ENCODE measurements at places on chromosomes 7 and 10.

DNA sequence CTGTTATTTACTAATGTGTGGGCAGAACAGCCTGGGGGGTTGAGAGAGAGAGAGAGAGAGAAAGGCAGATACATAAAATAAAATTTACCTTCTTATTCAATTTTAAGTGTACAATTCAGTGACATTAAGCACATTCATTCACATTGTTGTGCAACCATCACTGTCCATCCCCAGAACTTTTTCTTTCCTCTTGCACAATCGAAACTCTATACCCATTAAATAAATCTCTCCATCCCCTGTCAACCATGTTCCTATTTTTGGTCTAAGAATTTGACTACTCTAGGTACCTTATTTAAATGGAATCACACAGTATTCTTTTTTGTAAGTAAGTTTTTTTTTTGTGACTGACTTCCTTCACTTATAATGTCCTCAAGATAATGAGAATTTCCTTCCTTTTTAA, 181.6 kb downstream of the SND1 start:
- DNase-seq, result no peak

GRCh38 chr10:99008054-99008453, 227.6 kb downstream of the HPSE2 start:
- DNase-seq, result no peak

DNA sequence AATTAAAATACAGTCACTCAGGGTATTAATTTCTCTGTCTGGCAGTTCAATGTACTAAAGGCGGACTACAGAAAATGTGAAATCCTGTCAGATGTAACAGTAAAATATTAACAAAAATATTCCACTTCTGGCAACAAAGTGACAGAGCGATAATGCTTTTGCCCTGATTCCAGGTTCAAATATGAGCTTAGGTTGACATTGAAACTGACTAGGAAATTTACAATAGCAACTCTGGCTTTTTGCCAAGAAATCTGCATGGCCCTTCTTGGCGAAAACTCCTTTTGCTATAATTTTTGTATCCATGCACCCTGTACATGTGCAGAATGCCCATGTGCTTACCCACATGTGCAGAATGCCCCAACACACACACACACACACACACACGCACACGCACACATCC, 552.2 kb downstream of the MDFIC start:
- no peak for DNase-seq

- no peak for DNase-seq
Measured at GRCh38 chr7:104288137-104288536, 40.3 kb upstream of the LHFPL3 start.

DNA sequence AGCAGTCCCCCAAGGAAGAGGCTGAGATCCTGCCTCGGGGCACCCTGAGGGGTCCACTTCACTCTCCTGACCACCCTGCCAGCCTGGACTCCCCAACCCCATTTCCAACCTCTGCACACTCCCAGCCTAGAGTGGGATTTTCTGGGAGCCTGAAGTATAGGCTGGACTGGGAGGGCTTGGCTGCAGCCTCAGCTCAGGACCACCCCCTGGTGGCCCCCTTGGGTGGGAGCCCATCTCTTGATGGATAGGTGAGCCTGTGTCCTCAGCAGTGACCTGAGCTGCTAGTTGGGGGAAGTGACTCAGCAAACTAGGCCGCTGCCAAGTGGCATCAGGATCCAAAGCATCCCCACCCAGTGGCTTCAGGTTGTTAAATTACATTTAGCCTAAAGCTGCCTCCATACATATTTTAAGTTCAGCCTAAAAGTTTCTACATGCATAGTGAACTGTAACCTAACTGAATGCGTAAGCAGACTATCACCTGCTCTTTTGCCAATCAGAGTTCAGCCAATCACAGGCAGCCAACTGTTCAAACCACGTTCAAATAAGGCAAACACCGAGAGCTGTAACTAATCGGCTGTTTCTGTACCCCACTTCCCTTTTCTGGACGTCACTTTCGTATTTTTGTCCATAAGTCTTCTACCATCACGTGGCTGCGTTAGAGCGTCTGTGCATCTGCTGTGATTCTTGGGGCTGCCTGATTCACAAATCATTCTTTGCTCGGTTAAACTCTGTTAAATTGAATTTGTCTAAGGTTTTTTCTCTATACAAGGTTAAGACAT, 144.0 kb downstream of the PLPP4 start:
- no peak for DNase-seq

DNA sequence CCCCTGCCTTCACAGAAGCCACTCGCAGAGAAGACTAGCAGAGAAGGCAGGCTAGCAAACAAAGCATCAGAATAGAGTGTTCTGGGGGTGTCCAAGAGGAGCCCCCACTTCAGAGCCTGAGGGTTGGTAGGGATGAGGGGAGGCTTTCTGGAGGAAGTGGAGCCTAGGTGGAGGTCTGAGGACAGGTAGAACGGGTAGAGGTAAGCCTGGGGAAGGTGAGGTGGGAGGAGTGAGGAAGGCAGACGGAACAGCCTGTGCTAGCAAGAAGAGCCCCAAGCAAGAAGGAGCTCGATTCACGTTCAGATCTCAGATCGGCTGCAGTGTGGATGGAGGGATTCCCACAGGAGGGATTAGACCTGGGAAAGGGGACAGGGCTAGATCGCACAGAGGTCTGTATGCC, 66.0 kb upstream of the DUSP5 start:
- no peak for DNase-seq

GRCh38 chr10:107576746-107577145, 412.2 kb upstream of the SORCS1 start:
- DNase-seq, result no peak

- no peak for DNase-seq
Measured at GRCh38 chr10:22317771-22318565, 1.8 kb downstream of the COMMD3 start.

GRCh38 chr10:16910793-16911164, 93.6 kb upstream of the RSU1 start:
- DNase-seq, result no peak

GRCh38 chr10:64363687-64364086, 842.5 kb downstream of the REEP3 start:
- no peak for DNase-seq
